ENCODE measurements at places on chromosomes 7 and 10.

- DNase-seq = no peak
Measured at GRCh38 chr7:17140406-17140805, 158.0 kb upstream of the AHR start.

GRCh38 chr10:52644373-52645186 is 128.0 kb downstream of the MBL2 start:
- DNase-seq = no peak

DNA sequence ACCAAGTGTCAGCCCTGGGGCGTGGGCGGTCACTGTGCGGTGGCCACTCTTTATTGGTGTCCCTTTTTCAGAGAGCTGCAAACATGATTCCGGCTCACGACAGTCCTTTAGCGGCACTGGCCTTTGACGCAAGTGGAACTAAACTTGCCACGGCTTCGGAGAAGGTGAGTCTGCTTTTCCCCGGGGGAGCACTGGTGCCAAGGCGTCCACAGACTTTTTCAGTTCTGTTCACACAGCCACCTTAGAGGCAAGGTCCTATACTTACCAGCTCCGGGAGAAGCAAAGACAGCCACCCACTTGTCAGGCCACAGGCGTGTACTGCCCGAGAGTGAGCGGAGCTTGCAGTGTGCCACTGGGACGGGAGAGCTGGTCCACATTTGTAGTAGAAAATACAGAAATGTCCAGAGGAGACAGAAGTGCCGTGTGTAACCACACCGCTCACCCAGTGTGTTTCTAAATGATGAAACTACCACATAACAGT is 27.9 kb downstream of the WIPI2 start:
- DNase-seq = no peak

DNA sequence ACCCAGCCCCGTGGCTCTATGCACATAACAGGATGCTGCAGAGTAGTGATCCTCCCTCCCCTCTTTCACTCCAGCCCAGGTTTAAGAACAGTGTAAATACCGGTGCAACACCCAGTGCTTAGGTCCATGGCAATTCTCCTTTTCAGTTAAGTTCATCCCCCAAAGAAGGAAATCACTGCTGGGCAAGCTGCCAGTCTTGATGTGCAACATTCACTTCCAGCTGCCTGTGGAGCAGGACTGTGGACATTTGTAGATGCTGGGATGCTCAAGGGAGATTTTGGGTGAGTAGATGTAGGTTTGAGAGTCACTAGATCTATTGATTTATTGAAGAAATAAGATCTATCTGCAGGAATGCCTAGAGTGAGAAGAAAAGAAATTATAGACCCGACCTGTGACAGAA is 294.3 kb upstream of the KIAA1217 start:
- no peak for DNase-seq

GRCh38 chr7:5172196-5172775 is 17.7 kb upstream of the WIPI2 start:
- no peak for DNase-seq
